ENCODE measurements at places on chromosomes 1 and 21.

DNA sequence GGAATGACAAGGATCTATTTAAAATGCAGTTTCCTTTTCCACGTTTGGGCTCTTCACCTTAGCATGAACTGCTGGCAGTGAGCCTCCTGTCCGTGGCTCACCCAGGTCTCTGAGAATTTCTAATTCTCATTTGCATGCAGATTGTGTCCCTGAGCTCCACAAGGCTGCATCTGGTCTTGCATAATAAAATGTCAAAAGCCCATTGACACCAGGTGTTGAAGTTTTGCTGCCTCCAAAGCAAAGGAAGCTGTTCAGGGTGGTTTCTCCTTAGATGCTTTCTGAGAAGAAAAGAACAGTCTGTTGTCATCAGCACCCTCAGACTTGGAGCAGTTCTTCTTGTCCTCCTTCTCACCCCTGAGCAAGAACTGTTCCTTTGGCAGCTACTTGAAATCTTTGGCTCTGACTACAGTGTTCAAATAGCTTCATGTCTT is 433.1 kb upstream of the KAZN start:
- no peak for DNase-seq

- no peak for DNase-seq
These were observed 140.1 kb upstream of the DUSP10 start for GRCh38 chr1:221881805-221882581.

DNA sequence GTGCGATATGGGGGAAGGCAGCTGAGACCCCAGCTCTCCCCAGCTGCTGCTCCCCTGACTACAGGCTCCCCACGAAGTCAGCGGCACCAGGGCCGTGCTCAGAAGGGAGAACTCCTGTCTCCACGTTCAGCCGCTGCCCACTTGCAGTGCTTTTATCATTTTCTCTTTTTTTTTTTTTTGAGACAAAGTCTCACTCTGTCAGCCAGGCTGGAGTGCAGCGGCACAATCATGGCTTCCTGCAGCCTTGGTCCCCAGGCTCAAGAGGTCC is 933 bp upstream of the FTCD start:
- no peak for DNase-seq

GRCh38 chr1:26408604-26409003 is 2.0 kb upstream of the LIN28A start:
- peak; percentile 30 for DNase-seq

DNA sequence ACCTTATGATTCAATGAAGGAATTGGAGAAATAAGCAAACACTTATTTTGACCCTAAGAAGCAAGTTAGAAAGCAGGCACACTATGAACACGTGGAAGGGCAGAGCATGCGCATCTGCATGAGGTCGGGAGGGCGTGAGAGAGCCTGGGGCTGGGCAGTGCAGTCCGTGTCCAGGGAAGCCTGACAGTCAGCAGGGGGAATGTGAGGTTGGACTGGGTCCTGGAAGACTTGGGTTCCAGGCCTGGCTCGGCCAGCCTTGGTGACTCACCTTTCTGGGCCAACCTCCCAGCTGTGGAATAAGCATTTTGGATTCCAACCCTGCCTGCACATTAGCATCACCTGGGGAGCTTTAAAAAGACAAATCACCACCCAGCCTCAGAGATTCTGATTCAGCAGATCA is 26.6 kb upstream of the LMX1A start:
- no peak for DNase-seq
